Thoracic aorta (tissue), 2 donors: ENCODE measurements at places on chromosomes 11 and 22.

DNA sequence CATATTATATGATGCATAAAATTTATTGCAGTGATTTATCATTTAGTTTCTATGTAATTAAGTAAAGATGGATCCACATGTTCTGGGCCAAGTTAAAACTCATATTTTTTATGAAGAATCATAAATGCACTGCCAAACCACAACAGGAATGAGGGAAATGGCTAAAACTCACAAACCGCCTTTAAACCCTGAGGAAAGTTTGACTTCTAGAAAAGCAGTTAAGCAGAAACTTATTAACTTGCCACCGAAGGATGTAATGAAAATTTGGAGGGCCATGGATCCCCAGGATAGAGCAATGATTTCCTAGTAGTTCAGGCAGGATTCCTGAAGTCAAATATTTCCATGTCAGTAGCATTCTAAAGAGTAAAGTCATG lies 218.3 kb upstream of the CTSC start:
- no peaks in the 10 kb centered on the region for H3K27me3 ChIP-seq
- no peaks in the 10 kb centered on the region for H3K36me3 ChIP-seq
- no peak for DNase-seq
- no peaks in the 10 kb centered on the region for H3K4me1 ChIP-seq

- H3K4me1 ChIP-seq = peaks cover 5% of the 10 kb centered on the region
- no peak for DNase-seq
- H3K4me3 ChIP-seq = no peak overlapping the region
- peaks cover 20% of the 10 kb centered on the region for H3K36me3 ChIP-seq
Measured at GRCh38 chr11:3000032-3000961, 8.2 kb upstream of the NAP1L4 start.

DNA sequence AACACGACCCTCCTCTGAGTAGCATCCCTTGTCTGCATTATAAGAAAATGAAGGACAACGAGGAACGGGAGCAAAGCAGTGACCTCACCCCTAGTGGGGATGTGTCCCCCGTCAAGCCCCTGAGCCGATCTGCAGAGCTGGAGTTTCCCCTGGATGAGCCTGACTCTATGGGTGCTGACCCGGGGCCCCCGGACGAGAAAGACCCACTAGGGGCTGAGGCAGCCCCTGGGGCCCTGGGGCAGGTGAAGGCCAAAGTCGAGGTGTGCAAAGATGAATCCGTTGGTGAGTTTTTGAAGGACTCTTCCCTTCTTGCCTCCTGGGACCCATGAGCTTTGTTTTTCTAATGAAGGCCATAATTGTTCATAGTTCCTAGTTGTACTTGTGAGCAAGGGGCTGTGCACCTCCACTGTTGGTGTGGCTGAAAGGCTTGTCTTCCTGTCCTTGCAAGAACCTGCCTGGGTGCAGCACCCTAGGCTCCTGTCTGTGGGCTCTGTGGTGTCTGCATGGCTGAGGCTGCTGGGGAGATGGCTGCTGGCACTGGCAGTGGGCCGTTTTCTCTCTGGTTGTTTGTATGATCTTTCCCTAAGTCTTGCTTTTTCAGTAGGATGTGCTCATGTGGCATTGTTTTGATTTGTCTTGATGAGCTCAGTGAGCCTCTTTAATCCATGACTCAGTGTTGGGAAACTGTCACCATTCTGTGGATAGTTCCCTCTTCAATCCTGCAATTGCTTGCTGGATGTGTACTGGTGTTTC lies 10.1 kb downstream of the DGCR8 start:
- DNase-seq = no peak
- H3K4me3 ChIP-seq = no peak overlapping the region
- no peak overlapping the region for H3K27ac ChIP-seq
- H3K27me3 ChIP-seq = no peaks in the 10 kb centered on the region

DNA sequence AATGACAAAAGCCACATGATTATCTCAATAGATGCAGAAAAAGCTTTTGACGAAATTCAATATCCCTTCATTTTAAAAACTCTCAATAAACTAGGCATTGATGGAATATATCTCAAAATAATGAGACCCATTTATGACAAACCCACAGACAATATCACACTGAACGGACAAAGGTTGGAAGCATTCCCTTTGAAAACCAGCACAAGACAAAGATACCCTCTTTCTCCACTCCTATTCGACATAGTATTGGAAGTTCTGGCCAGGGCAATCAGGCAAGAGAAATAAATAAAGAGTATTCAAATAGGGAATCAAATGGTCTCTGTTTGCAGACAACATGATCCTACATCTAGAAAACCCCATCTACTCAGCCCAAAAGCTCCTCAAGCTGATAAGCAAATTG lies 52.0 kb downstream of the CASP12 start:
- no peak overlapping the region for H3K4me3 ChIP-seq
- H3K27ac ChIP-seq = no peak overlapping the region
- no peak for DNase-seq
- H3K36me3 ChIP-seq = no peaks in the 10 kb centered on the region
- H3K27me3 ChIP-seq = no peaks in the 10 kb centered on the region

DNA sequence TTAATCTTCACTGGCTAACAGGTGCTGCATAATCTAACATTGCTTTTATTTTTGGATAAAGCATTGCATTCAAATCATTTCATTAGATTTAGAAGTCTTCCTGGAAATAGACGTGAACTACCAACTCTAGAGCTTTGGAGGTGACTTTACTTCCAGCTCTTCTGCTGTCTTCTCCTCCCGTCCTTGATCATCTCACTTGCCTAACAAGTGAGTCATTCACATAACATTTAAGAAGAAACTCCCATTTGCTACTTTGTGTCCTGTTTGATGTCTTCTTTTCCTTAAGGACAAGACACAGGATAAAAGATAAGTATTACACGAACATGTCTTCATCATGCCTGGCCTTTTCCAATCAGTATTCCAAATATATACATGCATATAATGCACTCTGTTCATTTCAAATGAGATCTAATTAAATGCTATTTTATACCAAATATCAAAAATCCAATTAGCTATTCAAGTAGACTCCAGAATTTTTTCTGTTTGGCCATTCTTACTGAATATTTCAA lies 88.3 kb downstream of the BDNF start:
- H3K27me3 ChIP-seq = no peaks in the 10 kb centered on the region
- H3K27ac ChIP-seq = no peak overlapping the region
- DNase-seq = no peak
- no peak overlapping the region for H3K4me3 ChIP-seq
- no peaks in the 10 kb centered on the region for H3K4me1 ChIP-seq
- H3K36me3 ChIP-seq = no peaks in the 10 kb centered on the region

- no peak for DNase-seq
- no peak overlapping the region for H3K4me3 ChIP-seq
- H3K36me3 ChIP-seq = peaks cover 5% of the 10 kb centered on the region
- H3K27ac ChIP-seq = no peak overlapping the region
- H3K4me1 ChIP-seq = no peaks in the 10 kb centered on the region
- no peaks in the 10 kb centered on the region for H3K27me3 ChIP-seq
Measured at GRCh38 chr11:1889224-1889930, 2.3 kb downstream of the PRR33 start.
